ENCODE measurements at places on chromosomes 7 and 10. TPM values are rescaled to one million over a fixed set of nuclear protein-coding genes. Genes with fewer than 3 reads are reported as not detected.

The SNX10 gene
- 9.9 TPM for total RNA-seq

The STEAP4 gene
- not detected for total RNA-seq

The WNT8B gene
- 0.67 TPM for total RNA-seq

The FEZF1 gene
- 12.9 TPM for total RNA-seq

The UPK3BL2 gene
- total RNA-seq: 12.4 TPM

The BTBD16 gene
- not detected for total RNA-seq

The CTAGE6 gene
- total RNA-seq: 0.13 TPM

The ZSCAN25 gene
- 18.6 TPM for total RNA-seq

The AIFM2 gene
- total RNA-seq: 3.0 TPM

The DLX5 gene
- not detected for total RNA-seq

The AOAH gene
- 0.55 TPM for total RNA-seq

The PDK4 gene
- 0.23 TPM for total RNA-seq

The CYP3A4 gene
- not detected for total RNA-seq

The SORBS1 gene
- 36.3 TPM for total RNA-seq

The GFRA1 gene
- total RNA-seq: 2.0 TPM

The LDB3 gene
- total RNA-seq: 0.43 TPM

The GIMAP8 gene
- total RNA-seq: not detected

The DPYSL4 gene
- 15.2 TPM for total RNA-seq

The GRID2IP gene
- 1.0 TPM for total RNA-seq

The PGAM2 gene
- 1.4 TPM for total RNA-seq

The SEC31B gene
- 4.1 TPM for total RNA-seq

The SYNPO2L gene
- total RNA-seq: 0.11 TPM

The PPA1 gene
- 191 TPM for total RNA-seq

The TAS2R5 gene
- total RNA-seq: 1.5 TPM

The ADCY1 gene
- 26.9 TPM for total RNA-seq

The STEAP1B gene
- 8.7 TPM for total RNA-seq

The PDZD7 gene
- 0.88 TPM for total RNA-seq

The GIMAP2 gene
- not detected for total RNA-seq

The ATRNL1 gene
- total RNA-seq: 17.6 TPM

The PPP3CB gene
- total RNA-seq: 32.3 TPM

The MGAM2 gene
- total RNA-seq: not detected

The SFRP5 gene
- total RNA-seq: 3.3 TPM

The RHEB gene
- total RNA-seq: 132 TPM

The DGKI gene
- 0.71 TPM for total RNA-seq

The FRAT2 gene
- total RNA-seq: 83.0 TPM

The IDI1 gene
- total RNA-seq: 60.5 TPM

Measured in H1 (cell line).